Esophagus squamous epithelium (tissue), 5 donors: ENCODE measurements at places on chromosomes 1 and 21.
A peak's percentile ranks its signal among the peaks of the same experiment; 100 is the strongest.

DNA sequence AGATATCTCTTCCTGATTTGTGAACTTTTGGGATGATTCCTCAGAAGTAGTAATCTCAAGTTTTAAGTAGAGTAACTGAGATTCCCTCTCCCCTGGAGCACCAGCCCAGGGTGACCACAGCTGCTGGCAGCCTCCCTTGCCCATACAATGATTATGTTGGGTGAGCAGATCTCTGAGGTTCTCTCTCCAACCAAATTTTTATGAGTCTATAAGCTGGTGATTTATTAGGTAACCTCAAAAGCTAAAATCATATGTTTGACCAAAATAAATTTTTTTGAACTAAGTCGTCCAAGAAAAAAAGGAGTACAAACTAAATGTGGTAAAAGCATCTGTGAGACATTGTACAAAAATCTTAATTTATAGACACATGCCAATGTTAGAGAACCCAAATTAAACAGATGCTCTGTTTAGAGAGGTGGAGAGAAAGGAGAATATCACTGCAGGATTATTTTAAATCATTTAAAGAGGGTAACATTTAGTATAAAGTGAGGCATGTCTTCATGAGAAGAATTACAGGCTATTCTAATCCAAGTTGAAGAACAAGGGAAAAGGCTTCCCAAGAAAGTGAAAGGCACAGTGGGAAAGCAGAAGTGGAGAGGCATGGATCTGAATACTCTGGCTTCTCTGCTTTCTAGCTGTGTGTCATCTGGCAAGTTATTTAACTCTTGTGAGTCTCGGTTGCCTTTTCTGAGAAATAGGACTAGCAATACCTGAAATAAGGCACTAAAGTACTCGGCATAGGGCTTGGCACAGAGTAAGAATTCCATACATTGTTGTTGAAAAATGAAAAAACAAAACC is 2.5 kb downstream of the AKNAD1 start:
- DNase-seq, result no peak

- DNase-seq, result no peak
Observed at GRCh38 chr1:110068646-110069403, 1.6 kb downstream of the ALX3 start.

DNA sequence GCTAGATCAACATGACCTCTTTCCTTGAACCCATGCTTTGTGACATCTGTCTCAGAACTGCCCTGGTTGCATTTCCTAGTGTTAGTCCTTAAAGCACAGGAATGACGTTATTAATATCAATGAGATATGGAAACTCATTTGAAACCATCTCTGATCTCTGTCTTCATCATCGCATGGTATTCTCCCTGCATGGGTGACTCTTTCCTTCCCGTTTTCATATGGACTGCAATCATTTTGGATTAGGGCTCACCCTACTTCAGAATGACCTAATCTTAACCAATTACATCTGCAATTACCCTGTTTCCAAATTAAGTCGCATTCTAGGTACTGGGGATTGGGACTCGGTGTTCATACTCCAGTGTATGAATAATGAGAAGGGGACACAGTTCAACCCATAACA is 41.7 kb upstream of the DISC1 start:
- no peak for DNase-seq

GRCh38 chr21:25457411-25457810 is 149.9 kb downstream of the MRPL39 start:
- no peak for DNase-seq

GRCh38 chr1:10935246-10935645 is 77.2 kb upstream of the TARDBP start:
- no peak for DNase-seq

- peak; percentile 0 for DNase-seq
Observed at GRCh38 chr1:67052741-67053534, 1.0 kb downstream of the SLC35D1 start.

DNA sequence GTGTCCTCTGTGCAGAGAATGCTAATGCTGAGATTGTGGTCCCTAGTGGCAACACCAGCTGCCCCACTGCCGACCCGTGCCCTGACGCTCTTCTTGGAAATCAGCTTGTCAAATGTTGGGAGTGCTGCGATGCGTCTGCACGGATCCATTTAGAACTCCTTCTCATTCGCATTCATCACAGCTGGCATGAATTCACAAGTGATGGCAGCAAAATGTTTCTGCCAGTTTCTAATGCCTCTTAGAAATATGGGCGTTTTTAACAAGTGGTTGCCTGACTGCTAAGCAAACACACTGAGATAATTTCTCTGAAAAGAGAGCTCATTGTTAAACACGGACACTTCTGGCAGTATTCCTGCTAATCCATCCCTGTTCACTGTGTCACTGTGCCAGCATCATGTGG is 131.9 kb upstream of the KCNJ6 start:
- no peak for DNase-seq

- no peak for DNase-seq
Observed at GRCh38 chr1:205639567-205639966, 7.8 kb upstream of the ELK4 start.

DNA sequence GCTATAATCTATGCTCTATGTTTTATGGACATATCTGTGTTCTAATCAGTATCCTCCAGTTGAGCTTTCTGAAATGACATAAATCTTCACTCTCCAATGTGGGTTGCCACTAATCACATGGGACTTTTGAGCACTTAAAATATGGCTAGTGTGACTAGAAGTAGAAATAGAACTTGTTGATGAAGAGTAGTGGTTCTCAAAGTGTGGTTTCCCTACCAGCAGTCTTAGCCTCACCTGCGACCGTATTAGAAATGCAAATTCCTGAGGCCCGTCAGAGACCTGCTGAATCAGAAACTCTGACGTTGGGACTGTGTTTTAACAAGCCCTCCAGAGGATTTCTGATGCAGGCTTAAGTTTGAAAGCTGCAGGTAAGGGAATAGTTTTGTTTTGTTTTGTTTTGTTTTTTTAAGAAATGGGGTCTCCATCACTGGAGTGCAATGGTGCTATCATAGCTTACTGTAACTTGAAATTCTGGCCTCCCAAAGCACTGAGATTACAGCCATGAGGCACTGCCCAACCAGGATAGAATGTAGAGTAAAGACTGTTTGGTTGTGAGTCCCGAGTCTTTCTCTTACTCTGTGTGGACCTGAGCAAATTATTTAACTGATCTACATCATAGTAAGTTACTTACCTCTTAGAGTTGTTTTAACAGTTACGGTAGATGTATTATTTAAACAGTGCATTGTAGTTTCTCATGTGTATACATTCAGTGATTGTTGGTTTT is 21.7 kb downstream of the GLRX2 start:
- no peak for DNase-seq

DNA sequence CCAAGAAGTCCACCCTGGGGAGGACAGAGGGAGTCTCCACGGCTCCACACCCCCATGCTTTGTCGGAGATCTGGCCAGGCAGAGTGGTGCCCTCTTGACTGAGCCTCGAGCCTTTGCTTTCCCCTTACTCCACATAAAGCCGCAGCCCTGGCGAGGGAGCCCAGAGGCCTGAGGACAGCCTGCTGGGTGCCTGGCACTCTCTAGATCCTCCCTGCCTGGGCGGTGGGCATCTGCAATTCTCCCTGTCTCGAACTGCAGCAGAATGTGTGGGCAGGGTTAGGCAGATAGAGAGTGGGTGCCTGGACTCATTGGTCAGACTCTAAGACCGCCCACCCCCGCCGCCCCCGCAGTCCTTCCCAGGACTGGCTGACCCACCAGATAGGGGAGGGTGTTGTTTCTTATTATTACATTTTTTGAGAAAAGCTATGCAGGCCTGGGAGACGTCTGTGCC is 13.9 kb downstream of the EPHX1 start:
- DNase-seq, result no peak

- no peak for DNase-seq
Observed at GRCh38 chr1:36968730-36969129, 65.6 kb downstream of the GRIK3 start.

- no peak for DNase-seq
Observed at GRCh38 chr1:219099307-219099706, 74.4 kb upstream of the LYPLAL1 start.

DNA sequence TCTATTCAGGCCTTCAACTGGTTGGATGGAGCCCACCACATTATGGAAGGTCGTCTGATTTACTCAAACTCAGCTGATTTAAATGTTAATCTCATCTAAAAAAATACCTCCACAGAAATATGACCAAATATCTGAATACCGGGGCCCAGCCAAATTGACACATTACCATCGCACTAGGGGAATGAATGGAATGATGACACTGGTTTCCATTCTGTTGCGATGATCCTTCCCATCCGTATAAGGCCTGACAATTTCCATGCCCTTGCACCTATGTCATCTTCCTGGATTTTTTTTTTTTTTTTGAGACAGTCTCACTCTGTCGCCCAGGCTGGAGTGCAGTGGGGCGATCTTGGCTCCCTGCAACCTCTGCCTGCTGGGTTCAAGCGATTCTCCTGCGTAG is 397.5 kb downstream of the KIF26B start:
- DNase-seq, result no peak
